ENCODE measurements at places on chromosomes 11 and 22. TPM values are rescaled to one million over a fixed set of nuclear protein-coding genes. Genes with fewer than 3 reads are reported as not detected.

- no peak for DNase-seq
Observed at GRCh38 chr11:36239636-36240035, 49.6 kb downstream of the COMMD9 start.

DNA sequence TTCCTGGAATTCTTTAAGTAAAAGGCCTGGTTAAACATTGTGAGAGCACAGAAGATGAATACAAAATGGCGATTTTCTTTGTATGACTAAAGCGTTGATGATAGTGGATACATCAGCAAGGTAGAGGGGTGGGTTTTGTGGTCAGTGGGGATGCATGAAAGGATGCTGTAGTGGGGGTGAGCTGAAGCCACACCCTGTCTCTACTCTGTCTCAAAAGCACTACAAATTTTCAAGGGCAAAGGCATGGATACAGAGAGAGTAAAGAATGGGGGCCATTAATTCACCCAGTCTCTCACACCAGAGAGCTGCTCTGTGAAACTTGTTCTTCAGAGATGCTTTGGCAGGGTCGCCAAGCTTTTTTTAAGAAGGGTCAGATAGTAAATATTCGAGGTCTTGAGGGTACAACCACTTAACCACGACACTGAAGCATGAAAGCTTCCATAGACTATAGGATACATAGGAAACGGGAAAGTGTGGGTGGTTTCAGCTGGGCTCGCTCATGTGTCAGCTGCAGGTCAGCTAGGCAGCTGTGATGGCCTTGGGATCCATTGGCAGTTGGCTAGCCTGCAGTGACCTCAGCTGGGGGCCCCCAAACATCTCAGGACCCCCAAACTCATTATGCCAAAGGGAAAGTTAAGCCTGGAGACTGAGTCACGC, 8.3 kb downstream of the TMEM138 start:
- no peak for DNase-seq

DNA sequence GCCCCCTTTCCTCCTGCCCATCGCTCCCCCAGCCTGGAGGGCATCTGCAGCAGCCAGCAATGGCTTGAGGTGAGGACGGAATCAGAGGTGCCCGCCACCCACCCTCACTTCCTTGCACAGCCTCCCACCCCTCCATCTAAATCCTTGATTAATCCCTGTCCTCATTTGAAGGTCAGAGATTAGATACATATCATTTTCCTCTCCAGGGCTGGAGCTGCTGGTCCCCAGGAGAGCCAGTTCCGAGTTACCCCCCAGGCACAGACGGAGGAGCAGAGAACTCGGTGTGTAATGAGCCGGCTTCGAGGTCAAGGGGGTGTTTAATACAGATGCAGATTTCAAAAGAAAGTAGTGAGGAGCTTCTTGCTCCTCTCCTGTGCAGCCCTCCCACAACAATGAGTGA, 542.1 kb downstream of the MN1 start:
- no peak for DNase-seq

- DNase-seq: no peak
Observed at GRCh38 chr11:44784851-44785250, 58.1 kb downstream of the TSPAN18 start.

DNA sequence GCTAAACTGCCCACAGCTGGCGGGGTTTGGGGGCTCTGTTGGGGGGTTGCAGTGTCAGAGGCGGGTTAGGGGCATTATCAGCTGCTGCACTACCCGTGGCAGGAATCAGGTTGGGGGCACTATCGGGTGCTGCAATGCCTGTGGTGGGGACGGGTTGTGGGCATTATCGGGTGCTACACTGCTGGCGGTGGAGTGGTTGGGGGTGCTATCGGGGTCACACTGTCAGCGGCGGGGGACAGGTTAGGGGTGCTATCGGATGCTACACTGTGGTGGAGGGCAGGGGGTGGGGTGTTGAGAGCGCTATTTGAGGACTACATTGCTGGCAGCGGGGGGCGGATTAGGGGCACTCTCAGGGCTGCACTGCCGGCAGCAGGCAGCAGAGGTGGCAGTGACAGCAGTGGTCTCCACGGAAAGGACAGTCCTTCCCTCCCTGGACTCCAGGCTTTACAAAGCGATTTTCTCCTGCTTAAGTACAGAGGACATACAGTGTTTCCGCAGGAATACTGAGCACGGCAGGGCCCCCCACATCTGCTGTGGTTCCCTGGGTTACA, 119.5 kb upstream of the VPREB1 start:
- no peak for DNase-seq

GRCh38 chr11:15883455-15883920, 472.9 kb downstream of the SOX6 start:
- no peak for DNase-seq

GRCh38 chr11:9759519-9760192, 95.8 kb downstream of the SWAP70 start:
- DNase-seq: peak; percentile 78

OR6T1 gene
- not detected for total RNA-seq

ARCN1 gene
- 133 TPM for total RNA-seq

DNA sequence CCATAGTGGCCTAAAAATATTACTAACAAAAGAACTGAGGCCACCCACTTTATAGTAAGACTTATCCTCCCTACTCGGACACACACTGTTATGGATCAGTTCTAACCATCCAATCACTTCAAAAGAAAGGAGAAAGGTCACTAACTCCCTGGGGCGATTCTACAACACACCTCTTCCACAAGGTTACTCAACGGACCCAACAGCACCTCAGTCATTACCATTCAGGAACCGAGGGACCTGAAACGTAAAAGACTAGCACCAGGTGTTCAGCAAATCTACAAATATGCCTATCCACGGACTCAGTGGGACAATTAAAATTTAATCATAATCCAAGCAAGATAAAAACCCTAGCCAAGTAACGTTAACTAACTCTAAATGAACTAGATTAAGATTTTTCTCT, 1.6 kb downstream of the HNRNPUL2 start:
- DNase-seq: no peak

GRCh38 chr11:79600711-79601110, 159.9 kb upstream of the TENM4 start:
- no peak for DNase-seq

DNA sequence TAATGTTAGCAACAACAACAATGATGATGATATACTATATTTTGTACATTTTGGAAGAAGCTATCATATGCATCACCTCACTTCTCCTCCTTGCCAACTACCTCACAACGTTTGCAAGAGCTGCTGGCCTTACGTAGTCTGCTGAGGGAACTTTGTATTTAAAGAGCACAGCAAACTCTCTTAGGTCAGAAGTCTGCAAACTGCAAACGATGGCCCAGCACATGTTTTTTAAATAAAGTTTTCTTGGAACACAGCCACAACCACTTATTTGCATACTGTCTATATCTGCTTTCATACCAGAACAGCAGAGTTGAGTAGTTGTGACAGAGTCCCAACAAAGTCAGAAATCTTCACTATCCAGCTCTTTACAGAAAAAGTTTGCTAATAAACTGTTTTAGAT, 261.7 kb downstream of the TENM4 start:
- DNase-seq: no peak

- no peak for DNase-seq
Observed at GRCh38 chr11:5449432-5449831, 309 bp downstream of the OR51I2 start.

SCGB2A2 gene
- total RNA-seq: not detected

SMTNL1 gene
- not detected for total RNA-seq

DNA sequence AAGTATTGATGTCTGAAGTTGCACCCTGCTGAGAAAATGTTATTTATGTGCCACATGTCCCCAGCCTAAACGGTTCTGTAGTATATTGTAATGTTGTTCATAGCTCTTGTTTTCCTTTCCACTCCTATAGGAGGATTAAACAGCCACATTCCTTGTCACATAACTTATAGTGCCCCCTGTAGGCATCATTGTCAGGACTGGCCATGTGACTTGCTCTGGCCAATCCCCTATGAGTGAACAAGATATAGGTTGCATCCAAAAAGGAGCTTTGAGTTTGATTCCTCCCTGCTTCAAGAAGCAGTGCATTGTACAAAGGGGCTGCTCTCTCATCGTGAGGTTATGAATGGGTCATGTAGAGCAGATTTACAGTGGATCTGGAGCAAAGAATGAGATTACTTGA, 717.6 kb upstream of the ANO5 start:
- DNase-seq: no peak

- peak; percentile 18 for DNase-seq
Observed at GRCh38 chr11:72144807-72145565, 9.5 kb downstream of the FOLR3 start.

LRRN4CL gene
- total RNA-seq: 3.6 TPM

DNA sequence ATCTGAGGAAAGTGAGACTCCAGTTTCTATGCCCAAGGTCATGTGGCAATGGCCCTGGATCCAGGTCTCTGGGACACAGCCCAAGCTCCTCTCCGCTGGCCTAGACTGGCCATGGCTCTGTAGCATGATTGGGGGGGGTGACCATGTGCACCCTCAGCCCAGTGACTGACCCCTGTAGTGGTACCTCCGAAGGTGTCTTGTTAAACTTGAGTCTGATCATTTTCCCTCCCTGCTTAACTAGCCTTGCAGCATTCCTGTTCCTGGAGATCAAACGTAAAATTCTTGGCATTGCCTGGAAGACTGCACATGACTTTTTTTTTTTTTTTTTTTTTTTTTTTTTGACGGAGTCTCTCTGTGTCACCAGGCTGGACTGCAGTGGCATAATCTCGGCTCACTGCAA, 1116.0 kb downstream of the TBC1D22A start:
- no peak for DNase-seq

BID gene
- 26.5 TPM for total RNA-seq

Measured in left colon (tissue), 2 donors.